ENCODE measurements at places on chromosomes 1 and 21. TPM values are rescaled to one million over a fixed set of nuclear protein-coding genes. Genes with fewer than 3 reads are reported as not detected.

BGLAP gene
- not detected for total RNA-seq

- DNase-seq: no peak
These were observed 48.4 kb upstream of the C1orf198 start for GRCh38 chr1:230916587-230917283.

DNA sequence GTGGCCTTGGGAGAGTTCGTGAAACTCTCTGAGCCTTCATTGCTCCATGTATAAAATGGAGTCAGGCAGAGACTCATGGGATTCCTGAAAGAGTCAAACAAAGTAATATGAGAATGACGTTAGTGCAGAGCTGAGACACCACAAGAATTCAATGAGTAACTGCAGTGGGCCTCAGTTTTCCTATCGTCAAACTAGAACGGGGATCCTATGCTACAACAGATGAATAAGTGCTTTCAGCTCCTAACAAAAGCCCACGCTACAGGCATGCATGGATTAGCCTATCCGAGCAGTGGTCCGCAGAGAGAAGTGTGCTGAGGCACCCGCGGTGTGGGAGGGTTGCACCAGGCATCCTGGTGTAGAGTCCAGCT lies 124.7 kb downstream of the SYF2 start:
- no peak for DNase-seq

GRCh38 chr1:56484695-56485094 lies 94.7 kb downstream of the PLPP3 start:
- no peak for DNase-seq

- no peak for DNase-seq
These were observed 11.1 kb upstream of the C1orf174 start for GRCh38 chr1:3910857-3911845.

- no peak for DNase-seq
These were observed 50.9 kb downstream of the RUNX1 start for GRCh38 chr21:34998176-34998575.

GRCh38 chr1:53982034-53982762 lies 35.8 kb downstream of the LDLRAD1 start:
- DNase-seq: no peak

ARHGAP30 gene
- not detected for total RNA-seq

- no peak for DNase-seq
These were observed 77.1 kb downstream of the GALNT2 start for GRCh38 chr1:230144010-230144614.
